ENCODE measurements at places on chromosomes 5 and 9. TPM values are rescaled to one million over a fixed set of nuclear protein-coding genes. Genes with fewer than 3 reads are reported as not detected.
A peak's percentile ranks its signal among the peaks of the same experiment; 100 is the strongest.

GRCh38 chr9:98262056-98262455 lies 6.6 kb upstream of the TBC1D2 start:
- DNase-seq, result no peak

- DNase-seq, result no peak
These were observed 16.7 kb downstream of the HMHB1 start for GRCh38 chr5:143828710-143829109.

The PCDHA9 gene
- not detected for total RNA-seq

The IFNA16 gene
- not detected for total RNA-seq

DNA sequence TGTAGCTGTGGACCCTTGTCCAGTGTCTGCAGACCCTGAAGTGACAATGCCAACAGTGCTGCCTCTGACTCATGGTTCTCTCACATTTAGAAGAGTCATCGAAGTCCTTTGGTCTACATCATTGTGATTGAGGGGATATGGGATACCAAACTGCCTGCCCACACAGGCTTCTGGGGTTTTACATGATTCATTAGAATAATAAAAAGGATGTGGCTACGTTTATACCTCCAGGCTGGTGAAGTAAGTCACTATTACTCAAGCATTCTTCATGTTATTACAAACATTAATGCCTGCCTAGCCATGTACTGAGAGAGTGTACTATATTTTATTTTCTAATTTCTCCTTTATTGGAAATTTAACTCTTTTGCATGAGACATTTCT lies 365.7 kb downstream of the SPATA31D1 start:
- DNase-seq, result no peak

The SEC24A gene
- 21.1 TPM for total RNA-seq

The CARD19 gene
- total RNA-seq, result 95.7 TPM

The FBXL7 gene
- 5.3 TPM for total RNA-seq

GRCh38 chr5:131277447-131277846 lies 13.6 kb downstream of the CDC42SE2 start:
- DNase-seq, result no peak

DNA sequence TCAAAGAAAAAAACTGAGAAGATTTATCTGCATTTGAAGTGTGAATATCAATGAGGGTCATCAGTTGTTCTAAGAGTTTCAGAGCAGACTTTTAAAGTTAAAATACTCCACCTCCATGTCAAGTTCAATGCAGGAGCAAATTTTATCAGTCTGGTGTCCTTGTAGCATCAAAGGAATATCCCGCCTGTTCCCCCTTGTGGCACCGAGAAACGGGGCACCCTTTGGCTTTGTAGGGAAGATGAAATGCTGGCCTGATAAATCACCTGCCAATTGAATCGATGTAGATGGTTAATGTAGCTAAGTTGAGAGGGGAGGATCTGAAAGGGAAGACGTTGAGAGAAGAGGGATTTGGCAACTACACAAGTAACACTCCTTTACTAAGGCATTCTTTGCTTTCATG lies 714.5 kb downstream of the EFNA5 start:
- no peak for DNase-seq

DNA sequence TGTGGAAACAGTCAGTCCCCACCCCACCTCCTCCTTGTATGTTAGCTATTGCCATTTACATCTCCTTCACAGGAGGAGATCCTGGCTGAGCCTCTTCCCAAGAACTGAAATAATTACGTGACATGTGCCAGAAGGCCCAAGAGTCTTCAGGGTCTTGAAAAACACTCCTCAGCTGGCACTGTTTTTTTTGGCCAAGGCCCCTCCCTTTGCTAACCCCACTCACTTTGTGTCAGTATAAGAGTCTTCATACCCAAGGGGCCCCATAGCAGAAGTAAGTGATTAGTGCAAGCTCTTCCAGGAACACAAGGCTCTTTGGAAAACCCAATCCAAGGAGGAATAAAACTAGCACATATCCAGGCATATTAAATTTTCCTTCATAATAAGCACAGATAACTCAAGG lies 5.7 kb upstream of the LARP1 start:
- no peak for DNase-seq

The INSL6 gene
- not detected for total RNA-seq

DNA sequence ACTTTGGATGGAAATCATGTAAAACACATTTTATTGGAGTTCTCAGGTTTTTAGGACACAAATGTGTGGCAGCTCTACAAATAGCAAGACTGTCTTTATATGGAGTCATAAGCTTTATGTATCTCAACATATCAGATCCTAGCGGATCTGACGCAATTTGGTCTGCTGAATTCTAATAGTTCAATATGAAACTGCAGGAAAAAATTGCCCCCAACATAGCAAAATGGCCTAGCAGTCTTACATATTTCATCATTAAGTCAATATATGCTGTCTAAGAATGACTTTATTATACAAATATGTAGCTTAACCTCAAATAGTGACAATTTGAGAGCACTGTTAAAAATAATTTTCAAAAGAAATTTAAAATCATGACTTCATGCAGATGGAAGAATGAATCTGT lies 244.3 kb downstream of the TAF11L14 start:
- DNase-seq, result no peak

The SEMA4D gene
- 2.8 TPM for total RNA-seq

DNA sequence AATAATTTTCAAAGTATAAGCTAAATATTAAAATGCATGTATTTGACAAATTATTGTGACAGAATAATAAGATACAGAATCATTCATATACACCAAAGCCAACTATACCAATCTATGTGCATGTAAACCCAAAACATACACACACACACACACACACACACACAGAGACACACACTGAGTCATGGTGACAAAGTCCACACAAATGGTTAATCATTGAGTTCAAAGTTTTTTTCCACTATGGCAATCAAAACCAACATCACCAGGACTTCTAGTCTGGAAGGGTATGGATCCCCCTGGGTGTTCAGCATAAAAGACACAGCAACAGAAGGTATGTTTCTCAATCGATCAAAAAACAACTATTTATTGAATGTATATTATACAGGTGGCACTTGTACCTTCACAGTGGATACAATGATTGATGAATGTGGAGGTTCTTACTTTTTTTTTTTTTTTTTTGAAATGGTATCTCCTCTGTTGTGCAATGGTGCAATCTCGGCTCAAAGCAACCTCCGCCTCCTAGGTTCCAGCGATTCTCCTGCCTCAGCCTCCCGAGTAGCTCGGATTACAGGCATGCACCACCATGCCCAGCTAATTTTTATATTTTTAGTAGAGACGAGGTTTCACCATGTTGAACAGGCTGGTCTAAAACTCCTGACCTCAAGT lies 137.0 kb downstream of the PDE4D start:
- no peak for DNase-seq

The ITK gene
- not detected for total RNA-seq

The PAPPA gene
- 0.07 TPM for total RNA-seq

The BTNL3 gene
- not detected for total RNA-seq

GRCh38 chr9:93558503-93558902 lies 17.9 kb upstream of the PHF2 start:
- no peak for DNase-seq

- no peak for DNase-seq
These were observed 407.7 kb upstream of the IRX1 start for GRCh38 chr5:3187771-3188425.

The BNC2 gene
- total RNA-seq, result 16.8 TPM

DNA sequence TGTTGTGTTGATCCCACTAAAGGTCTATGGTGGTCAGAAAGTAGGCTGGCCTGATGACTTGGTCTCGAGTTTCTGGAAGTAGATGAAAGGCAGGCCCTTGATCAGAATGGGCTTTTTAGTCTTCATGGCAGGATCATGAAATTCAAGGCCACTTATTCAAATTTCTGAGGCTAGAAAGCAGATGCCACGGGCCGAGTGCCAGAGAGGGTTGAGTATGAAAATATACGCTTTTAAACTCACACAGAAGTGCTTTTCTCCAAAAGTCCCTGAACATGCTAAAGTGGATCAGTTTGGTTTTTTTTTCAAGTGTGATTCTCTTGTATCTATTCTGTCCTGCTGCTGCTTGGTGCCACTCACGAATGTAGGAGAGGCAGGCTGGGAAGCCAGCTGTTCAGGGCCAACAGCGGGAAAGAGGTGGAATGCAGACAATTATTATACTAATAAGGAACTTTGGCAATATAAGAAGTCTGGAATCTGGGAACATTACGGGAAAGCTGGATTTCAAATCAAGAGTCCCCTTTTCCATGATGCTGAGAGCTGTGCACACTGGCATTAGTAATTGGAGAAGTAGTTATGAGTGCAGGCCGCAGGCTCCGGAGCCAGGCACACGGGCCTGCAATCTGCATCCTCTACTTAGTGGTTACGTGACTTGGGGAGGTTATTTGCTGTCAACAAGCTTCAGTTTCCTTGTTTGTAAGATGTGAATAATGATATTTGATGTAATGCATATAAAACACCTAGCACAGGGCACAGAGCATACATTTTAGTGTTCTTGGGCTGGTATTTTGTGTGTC lies 95.8 kb downstream of the LMNB1 start:
- no peak for DNase-seq

The ENTREP1 gene
- total RNA-seq, result 3.5 TPM

DNA sequence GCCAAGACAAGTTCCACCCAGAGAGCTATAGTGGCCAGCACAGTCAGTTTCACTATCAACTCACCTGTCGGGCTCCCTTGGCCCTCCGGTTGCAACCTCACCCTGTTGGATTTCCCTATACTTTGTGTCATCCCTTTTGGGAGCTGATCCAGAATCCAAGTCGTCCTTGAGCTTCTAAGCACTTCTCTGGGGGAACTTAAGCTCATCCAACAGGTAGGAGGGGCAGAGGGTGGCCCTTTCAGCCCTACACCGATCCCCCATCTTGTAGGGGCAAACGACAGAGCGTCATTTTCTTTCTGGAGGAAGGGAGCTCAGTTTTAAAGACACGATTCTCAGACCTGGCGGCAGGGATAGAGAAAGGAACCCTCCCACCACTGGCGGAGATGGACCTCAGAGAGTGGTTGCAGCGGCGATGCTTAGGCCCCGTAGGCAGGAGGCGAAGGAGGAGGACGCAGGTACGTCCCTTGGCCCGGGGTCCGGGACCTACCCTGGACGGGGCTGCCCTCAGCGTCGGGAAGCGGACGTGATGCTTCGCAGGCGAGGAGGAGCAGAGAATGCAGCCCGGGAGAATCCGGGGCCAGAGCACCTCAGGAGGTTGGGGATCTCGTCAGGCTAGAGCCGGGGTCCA lies 519 bp downstream of the ZER1 start:
- DNase-seq, result no peak

DNA sequence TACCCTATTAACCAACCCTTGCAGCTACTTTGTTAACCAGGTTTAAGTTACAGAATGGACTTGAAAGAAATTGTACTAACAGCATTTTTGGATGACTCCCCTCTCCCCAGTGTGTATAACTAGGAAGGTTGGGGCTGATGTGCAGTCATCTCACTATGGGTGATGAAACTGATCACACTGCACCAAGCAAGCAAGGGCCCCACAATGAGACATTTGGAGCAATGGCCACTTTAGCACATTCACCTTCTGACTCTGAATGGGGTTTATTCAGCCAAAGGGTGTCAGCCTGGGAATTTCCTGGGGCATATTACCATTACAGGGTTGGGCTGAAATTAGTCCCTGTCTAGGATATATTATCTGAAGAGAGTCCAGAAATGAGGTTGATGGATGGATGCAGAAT lies 18.7 kb upstream of the CYFIP2 start:
- DNase-seq, result no peak

- DNase-seq, result no peak
These were observed 170.6 kb downstream of the RAB3C start for GRCh38 chr5:58753446-58753845.

The GPR150 gene
- total RNA-seq, result 0.20 TPM

GRCh38 chr5:24161559-24161958 lies 483.2 kb downstream of the CDH10 start:
- no peak for DNase-seq

DNA sequence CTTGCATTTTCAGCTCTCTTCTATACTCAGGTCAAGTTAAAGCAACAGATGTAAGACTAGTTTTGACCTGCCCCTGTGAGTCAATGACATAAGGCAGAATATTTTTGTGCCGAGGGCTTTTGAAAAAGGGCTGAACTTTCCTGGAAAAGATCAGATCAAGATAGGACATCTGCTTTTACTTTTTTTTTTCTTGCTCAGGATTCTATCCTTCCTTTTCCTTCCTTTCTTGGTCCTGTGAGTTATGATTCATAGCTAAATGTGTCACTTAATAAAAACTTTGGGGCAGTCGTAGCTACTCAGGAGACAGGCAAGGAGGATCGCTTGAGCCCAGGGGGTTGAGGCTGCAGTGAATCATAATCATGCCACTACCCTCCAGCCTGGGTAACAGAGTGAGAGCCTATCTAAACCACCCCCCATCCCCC lies 84.3 kb upstream of the BRINP1 start:
- DNase-seq, result no peak

The CDC23 gene
- 32.9 TPM for total RNA-seq

- DNase-seq, result no peak
These were observed 2.8 kb downstream of the FBN2 start for GRCh38 chr5:128535251-128535650.

- no peak for DNase-seq
These were observed 480.9 kb downstream of the MTRR start for GRCh38 chr5:8349855-8350254.

- peak; percentile 99 for DNase-seq
These were observed 36.4 kb downstream of the JADE2 start for GRCh38 chr5:134561871-134562296.

The BRD3OS gene
- 12.9 TPM for total RNA-seq

The SH3PXD2B gene
- total RNA-seq, result 25.9 TPM

GRCh38 chr5:17477043-17477442 lies 21.0 kb upstream of the TAF11L2 start:
- DNase-seq, result no peak

DNA sequence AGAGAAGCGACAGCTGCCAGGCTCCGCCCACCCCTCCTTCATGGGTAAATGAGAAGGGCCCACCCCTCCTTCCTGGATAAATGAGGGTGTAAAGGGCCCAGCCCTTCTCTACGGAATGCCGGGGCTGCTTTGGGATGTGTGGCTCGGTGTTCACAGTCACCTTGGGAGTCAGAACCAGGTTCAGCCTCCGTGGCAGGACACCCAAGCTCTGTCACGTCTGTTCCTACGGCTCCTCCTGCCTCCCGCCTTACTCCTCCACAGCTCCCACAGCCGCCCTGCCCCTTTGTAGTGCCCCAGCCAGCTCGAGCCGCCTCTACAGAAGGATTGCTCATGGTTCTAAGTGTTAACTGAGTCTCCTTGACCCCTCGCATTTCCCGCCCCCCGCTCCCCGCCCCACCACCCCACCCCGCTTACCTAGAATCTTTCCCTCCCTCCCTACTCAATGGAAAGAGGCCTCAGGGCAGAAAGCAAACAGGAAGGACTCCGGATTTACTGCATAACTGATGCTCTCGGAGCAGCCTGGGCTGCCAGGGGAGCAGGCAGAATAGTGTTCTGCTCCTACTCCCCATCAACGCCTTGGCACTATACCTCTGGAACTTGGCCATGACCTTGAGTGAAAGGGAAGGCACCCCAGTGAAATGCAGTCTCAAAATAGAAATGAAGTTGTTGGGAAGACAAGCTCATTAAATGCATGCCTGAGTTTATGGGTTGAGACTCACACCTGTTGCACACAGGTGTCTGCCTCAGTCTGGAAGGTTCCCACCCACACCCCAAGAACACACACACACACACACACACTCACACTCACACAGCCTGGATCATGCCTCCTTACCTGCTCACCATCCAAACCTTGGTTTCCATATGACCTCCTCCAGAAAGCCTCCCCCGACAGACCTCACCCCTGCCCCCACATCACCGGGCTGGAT lies 59.6 kb downstream of the NEURL1B start:
- no peak for DNase-seq

- DNase-seq, result no peak
These were observed 173.3 kb downstream of the FGF18 start for GRCh38 chr5:171592736-171593135.

The PCDHGB7 gene
- 4.8 TPM for total RNA-seq
